Caco-2 (cell line): ENCODE measurements at places on chromosomes 5 and 9.

GRCh38 chr9:4305065-4305985 lies 5.5 kb upstream of the GLIS3 start:
- DNase-seq = peak; percentile 39

DNA sequence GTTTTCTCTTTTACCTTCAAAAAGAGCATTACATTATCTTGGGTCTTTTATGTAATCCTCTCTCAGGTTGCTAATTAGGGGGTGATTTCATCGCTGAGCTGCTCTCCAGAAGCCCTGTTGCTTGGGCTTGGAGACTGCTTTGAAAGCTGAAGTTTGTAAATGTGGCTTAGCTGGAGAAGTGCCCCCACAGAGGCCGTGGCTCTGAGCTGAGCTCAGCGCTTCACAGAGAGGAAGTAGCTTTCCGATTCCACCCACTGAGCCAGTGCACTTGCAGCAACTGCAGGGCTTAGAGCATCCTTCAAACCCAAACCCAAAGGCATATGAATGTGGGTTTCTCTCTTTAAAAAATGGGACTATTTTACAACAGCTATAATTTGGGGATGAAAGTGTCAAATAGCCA lies 13.7 kb upstream of the NXNL2 start:
- no peak for DNase-seq

DNA sequence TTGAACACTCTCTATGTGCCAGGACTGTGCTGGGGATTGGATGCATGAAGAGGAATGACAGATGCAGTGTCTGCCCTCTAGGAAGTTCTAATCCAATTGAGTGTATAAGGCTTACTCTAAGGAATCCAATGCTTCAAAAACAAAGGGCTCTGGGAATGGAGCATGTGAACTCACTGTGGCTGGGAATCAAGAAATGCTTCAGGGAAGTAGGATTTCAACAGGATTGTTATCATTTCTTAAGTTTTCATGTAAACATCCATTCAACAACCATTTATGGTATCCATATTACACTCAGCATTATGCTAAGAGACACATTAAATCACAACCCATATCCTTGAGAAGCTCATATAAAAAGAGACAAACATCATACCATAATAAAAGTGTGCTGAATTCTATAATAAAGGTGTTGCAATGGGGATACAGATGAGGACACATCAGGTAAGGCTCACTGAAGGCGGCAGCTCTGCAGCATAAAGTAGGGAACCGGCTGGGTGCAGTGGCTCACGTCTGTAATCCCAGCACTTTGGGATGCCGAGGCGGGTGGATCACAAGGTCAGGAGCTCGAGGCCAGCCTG lies 11.3 kb downstream of the SIL1 start:
- no peak for DNase-seq

- peak; percentile 60 for DNase-seq
Observed at GRCh38 chr5:69492923-69493395, 369 bp downstream of the OCLN start.

DNA sequence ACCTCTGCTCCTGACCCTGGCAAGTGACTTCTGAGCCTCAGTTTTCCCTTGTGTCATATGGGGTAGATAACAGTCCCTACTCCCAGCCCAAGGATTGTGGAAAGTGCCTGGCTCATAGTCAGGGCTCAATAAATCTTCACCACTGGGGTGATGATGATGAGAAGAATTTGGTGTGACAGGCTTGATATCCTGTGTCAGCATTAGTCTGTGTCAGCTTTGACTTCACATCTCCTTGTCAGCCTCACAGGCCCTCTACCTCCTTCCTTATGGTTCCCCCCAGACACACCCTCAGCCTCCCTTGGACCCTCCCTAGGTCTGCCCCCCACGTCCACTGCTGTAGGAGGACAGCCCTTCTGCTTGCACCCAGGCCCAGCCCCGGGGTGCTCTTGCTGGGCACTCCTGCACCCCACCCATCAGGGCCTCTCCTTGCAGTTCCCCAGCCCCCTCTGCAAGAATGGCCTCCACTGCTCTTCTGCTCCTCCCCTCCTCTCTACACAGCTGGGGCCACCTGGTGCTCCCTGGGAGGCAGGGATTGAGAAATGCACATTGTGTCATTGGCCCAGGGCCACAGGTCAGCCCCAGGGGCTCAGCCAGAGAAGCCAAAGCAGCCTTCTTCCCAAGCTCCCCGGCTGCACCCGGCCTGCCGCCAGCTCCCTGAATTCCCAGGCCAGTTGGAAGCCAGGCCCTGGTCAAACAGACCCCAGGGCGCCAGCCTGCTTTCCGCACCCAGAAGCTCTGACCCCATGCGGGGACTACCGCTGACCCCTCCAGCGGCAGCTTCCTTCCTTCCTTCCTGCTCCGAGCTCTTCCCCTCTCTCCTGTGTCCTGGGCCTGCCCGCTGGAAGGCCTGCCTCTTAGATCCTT lies 7.7 kb downstream of the FGFR4 start:
- peak; percentile 59 for DNase-seq

DNA sequence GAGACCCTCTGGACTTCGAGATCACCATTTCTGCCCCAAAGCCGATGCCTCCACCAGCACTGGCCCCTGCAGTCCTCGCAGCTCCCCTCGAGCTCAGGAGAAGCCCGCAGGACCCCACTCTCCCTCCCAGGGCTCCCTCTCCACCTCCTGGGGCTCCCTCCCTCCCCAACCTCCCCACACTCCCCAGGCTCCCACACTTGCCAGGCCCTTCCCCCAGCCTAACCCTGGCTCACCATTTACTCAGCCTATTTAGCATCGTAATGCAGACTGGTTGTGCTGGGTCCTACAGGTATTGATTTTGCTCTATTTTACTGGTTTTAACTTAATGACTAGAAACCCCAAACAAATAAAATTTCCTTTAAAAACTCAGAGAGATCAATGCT lies 23.7 kb upstream of the TMEM250 start:
- DNase-seq = no peak
